ENCODE measurements at places on chromosomes 7 and 10.

DNA sequence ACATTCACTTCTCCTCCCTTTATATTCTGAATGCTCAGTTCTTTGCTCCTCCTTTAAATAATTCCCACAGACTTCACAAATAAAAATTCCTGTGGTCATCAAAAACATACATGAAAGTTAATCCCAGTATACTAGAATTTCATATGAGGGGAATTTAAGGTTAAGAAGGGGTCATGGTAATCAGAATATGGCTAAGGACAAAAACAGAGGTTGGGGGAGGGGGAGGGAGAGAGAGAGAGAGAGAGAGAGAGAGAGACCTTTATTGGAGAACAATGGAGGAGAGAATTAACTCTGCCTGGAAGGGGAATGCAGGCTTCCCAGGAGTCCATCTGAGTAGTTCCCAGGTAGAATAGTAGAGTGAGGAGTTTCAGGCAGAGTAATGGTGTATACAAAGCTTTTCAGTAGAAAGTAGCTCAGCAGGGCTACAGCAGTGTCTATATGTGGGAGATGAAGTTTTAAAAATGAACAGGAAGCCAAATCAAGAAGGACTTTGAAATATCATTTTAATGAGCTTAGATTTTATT is 5.2 kb upstream of the CUBN start:
- no peak for DNase-seq

- DNase-seq: no peak
These were observed 8.6 kb upstream of the RFC2 start for GRCh38 chr7:74262639-74263398.

GRCh38 chr7:17185690-17186070 is 112.8 kb upstream of the AHR start:
- no peak for DNase-seq

DNA sequence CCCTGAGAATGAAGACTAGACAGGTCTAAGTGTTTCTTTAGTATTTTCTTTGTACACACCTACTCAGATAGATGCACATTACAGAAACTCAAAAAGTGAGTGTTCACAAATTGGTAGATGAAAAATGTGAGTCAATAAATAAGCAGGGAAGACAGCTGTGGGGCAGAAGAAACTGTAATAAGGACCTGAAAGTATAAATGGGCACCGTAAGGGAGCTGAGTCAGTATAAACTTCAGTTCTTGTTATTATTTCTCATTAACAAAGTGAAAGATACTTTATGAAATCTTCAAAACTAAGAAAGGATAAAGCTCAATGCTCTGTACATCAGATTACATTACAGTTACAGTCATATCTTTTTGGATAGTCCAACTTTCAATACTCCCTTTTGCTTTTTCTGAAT is 2.5 kb downstream of the MTPN start:
- no peak for DNase-seq

DNA sequence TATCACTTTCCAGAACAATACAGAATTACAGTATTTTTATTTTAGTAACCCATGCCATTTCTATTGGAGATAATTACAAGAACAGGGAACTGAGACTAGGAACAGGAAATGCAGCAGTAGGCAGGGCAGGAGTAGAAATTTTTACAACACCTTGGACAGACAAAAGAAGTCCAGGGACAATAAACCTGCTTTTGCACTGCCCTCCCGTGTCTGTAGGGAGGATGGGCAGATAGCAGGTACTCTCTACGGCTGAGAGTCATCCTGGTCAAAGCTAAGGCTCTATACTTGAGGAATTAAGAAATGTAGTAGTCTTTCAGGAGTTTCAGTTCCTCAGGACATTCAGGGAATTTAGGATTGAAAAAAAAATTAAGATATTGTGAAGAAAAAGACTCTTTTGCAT is 63.4 kb downstream of the VAX1 start:
- no peak for DNase-seq
